CD4-positive, alpha-beta T cell treated with Interleukin-15 for 4 hours (primary cell): ENCODE measurements at places on chromosomes 13 and 19.

DNA sequence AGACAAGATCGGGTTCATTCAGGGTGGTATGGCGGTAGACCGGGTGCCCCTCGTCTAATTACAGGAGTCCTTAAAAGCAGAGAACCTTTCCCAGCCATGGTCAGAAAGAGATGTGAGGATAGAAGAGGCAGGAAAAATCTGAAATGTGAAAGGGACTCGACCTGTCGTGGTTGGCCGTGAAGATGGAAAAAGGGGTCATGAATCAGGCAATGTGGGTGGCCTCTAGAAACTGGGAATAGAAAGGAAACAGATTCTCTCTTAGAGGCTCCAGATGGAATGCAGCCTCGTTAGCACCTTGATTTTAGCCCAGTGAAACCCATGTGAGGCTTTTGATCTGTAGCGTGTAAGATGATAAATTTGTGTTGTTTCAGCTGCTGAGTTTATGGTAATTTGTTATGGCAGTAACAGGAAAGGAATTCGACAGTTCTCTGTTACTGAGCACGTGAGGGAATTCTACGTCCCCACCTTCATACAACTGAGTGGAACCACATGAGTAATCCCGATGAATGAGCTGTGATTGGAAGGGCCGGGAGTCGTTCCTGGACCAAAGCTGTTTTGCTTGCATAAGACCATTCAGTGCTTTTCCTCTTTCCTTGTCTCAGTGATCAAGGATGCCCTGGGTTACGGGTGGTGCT, 11.0 kb upstream of the CA11 start:
- DNase-seq = no peak

DNA sequence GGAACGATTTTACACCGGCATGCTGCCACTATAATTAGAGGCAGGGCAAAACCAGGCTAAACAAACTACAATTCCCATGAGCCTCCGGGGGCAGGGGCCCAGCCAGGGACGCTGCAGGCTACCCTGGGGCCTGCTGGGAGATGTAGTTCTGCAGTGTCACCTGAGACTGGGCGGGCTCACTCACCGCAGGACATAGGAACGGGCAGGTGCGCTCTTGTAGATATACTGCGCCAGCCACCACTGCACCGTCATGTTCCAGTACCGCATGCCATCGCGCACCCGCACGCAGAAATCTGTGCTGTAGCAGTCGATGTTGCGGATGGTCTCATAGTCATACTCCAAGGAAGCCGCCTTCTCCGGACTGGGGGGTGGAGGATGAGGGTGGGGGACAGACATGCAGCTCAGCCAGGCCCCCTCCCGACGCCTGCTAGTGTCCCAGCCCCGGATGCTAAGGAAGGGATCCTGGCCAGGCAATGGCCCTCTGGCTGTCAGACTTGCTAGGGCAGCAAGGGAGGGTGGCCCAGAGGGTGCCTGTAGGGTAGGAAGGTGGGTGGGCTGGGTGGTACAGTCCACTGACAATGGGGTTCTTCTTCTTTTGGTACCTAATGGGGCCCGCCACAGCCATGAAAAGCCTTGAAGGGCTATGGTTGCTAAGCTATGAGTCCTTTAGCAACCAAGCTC, 5.8 kb upstream of the TMC4 start:
- DNase-seq = peak; percentile 13

DNA sequence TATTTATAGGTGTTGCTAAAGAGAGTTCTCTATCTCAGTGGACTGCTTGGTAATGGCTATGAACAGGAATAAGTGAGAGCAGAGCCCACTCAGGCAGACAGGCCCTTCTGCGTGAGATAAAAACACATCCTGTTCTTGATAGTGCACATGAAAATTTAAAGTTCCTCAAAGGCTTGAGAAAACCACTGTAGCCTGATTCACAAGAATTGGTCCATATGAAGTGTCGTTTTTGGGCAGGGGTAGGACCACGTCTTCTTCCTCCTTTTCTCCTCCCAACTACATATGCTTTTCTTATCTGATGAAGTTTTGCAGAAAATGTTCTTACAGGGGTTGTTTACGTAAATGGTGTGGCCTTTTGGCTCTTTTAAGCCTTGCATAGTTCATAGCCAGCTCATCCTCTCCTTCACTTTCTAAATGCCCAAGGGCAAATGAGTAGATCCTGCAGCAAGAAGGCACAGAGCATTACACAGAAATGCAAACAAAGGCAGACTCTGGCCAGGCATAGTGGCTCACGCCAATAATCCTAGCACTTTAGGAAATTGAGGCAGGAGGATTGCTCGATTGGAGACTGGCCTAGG, 53.8 kb downstream of the RNF6 start:
- DNase-seq = no peak

DNA sequence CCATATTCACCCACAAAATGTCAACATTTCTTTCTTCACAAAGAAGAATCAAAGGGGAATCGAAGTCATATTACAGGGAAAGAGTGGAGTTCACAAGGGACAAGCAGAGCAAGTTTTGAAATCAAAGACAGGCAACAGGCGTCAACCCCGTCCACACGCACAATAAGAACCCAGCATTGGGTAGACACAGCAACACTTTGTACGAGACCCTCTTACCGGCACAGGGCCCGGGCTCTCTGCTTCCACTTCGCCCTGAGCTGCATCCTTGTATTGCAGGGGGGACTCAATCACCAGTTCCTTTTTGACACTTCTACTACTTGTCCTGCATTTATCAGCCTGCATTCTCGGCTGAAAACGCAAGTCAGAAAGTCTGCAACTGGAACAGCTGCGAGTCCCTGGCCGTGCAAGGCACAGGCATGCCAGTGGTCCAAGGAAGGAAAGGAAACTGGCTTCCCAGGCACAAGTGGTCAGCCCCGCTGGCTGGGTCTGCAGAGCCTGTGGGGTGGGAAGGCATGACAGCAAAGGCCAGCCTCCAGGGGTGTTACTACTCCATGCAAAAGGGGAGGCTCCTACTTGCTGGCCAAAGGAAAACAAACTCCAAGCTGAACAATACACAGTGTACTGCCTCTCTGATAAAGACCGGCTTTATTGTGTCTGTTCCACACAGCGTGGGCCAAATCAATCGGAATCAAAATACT, at the start of gene DOCK9:
DOCK9 (minus strand) TSS at position 497 of the 698 bp plus-strand sequence; CDS start at position 342, 155 bp downstream.
- no peak for DNase-seq

- no peak for DNase-seq
These were observed 29.5 kb downstream of the LILRB4 start for GRCh38 chr19:54692298-54692615.

DNA sequence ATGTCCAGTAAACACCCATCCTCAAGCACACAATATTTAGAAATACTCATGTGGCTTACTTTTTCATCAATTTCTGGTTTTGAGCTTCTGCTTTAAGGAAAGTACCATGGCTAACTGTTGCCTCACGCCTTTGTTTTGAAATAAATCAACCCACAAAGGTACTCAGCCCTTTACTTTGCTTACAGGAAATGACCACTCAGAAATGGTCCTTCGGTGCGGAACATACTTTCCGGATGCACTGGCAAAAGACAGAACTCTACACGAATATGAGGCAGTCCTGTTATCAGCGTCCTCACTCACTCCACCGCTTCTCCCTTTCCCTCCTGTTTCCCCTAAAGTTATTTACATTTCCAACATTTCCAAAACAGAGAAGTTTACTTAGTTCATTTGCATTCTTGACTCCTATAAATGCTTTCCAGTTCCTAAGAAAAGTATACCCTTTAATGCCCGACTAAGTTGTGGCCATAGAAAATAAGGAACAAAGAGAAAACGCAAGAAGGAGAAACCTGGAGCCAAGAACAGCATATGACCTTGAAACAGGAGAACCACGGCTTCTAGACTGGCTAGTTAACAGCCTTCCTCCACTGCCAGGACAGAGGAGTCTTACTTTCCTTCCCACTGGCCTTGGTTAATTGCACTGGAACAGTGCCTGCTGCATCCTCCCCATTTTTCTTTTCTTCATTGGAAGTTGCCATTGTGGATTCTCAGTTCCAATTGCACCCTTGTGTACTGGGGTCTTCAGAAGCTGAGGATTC, 10.6 kb downstream of the FPR2 start:
- no peak for DNase-seq

DNA sequence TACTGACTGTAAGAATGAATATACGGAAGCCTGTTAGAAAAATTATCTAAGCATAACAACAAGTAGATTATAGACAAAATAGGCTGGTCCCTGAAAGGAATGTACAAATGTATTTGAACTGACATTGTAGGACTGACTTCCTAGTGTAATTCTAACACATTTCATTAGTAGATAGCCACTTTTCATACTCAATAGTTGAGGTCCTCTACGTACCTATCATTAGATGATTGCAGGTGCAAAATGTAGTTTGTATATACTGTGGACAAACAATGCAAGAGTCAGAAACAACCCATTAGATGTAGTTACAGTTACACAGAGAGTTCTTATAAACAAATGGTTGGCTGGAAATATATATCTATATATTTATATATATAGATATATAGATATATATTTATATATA, 402.3 kb upstream of the SLITRK6 start:
- no peak for DNase-seq

- DNase-seq = no peak
These were observed 58.0 kb downstream of the ERCC5 start for GRCh38 chr13:102903659-102904407.

DNA sequence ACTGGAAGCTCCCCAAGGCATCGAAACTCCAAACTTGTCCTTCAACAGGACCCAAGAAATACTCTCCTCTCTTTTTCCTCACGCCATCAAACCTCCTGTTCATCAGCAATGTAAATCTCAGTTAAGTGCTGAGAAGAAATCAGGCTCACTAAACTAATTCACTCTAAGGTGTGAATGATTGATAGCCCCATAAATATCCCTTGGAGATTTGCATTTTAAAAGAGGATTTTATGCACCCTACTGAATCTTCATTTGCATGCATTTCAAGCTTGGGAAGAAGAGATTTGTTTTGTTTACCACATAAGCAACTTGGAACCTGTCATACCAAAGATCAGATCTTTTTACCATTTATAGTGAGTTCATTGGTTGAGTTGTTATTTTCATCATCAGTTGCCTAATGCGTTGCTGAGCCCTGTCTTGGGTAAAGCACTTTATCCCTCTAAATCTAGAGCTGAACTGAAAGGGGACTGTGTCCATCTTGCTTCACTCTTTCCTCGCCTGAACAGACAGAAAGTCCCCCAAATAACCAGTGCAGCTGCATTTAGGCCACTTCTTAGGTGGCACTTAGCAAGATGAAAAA, 40.2 kb upstream of the GSX1 start:
- DNase-seq = no peak

- no peak for DNase-seq
These were observed 42.2 kb upstream of the SPACA7 start for GRCh38 chr13:112333756-112334543.

DNA sequence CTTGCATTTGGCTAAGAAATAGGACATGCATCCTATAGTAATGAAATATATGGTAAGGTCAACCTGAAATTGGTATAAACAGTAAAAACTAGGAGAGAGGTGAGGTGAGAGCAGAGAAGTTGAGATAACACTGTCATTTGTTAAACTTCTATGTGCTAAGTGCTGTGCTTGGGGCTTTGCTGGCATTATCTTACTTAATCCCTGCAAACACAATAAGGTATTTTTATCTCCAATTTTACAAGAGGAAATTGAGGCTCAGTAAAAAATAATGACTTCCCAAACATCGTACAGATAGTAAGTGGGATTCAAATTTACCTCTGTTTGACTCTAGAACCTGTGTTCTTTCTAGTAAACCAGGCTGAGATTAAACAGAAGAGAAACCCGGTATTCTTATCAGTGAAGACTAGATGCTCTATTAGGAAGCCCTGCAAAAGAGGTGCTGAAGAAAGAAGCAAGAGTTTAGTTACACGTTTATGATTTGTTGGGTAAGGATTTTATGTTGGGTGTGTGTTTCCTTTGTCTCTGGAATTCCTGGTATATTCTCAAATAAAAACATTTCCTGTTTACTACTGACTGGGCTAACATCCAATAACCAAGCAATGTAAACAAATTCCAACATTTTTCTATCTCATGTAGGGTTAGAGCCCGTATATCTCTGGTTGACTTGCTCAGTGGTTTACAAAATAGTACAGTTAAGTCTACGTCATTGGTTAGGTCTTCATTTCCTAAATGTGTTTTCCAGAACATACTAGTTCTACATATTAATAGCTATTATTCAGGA, 137.3 kb upstream of the FNDC3A start:
- DNase-seq = no peak

DNA sequence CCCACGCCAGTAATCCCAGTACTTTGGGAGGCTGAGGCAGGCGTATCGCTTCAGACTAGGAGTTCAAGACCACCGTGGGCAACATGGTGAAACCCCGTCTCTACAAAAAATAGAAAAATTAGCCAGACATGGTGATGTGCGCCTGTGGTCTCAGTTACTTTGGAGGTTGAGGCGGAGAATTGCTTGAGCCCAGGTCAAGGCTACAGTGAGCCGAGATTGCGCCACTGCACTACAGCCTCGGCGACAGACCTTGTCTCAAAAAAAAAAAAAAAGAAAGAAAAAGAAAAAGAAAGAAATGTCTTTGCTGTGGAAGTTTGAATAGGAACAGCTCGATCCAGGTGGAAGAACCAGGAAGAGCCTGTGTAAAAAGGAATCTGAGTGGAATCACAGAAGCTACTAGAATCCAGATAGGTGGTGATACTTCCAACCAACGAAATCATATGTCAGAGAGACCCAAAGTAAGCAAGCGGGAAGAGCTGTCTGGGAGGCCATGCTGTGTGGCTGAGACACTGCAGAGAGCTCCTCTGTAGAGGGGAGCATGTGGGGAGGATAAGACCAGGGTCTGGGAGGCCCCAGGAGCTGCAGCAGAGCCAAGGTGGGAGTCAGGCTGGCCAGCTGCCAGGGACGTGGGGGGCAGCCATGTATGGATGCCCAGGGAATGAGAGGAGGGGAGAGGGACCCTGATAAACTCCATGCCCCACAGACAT, 21.1 kb downstream of the LATS2 start:
- DNase-seq = no peak

- DNase-seq = no peak
These were observed 7.1 kb downstream of the ZIC2 start for GRCh38 chr13:99988529-99989275.

GRCh38 chr19:13277104-13277809, 127.0 kb downstream of the IER2 start:
- DNase-seq = peak; percentile 84

GRCh38 chr13:77674852-77675251, 22.6 kb upstream of the SLAIN1 start:
- DNase-seq = no peak

DNA sequence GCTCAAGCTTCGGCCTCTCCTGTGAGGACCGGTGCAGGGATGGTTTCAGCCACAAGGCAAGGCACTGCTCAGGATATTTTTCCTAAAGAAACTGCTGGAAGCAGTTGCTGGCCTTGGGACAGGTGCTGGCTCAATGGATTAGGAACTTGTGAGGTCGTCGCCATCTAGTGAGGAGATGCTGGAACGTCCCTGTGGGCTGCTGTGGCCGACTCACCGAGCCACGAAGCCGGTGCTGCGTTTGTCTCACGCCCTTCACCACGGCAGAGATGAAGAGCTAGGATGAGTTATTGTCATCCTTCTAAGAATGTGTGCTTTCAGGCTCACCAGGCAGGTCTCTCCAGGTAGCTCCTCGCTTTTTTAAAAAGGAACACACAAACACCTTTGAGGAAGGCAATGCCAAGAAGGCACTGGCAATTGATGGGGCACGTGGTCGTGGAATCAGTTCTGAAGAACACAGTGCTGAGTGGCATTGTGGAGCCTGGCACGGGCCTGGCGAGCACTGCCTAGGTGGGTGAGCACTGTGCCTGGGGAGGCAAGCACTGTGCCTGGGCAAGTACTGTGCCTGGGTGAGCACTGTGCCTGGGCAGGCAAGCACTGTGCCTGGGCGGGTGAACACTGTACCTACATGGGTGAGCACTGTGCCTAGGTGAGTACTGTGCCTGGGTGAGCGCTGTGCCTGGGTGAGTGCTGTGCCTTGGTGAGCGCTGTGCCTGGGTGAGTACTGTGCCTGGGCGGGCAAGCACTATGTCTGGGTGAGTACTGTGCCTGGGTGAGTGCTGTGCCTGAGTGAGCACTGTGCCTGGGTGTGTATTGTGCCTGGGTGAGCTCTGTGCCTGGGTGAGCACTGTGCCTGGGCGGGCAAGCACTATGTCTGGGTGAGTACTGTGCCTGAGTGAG, 140.4 kb downstream of the TEX29 start:
- no peak for DNase-seq
